ENCODE measurements at places on chromosomes 6 and 20. TPM values are rescaled to one million over a fixed set of nuclear protein-coding genes. Genes with fewer than 3 reads are reported as not detected.

DNA sequence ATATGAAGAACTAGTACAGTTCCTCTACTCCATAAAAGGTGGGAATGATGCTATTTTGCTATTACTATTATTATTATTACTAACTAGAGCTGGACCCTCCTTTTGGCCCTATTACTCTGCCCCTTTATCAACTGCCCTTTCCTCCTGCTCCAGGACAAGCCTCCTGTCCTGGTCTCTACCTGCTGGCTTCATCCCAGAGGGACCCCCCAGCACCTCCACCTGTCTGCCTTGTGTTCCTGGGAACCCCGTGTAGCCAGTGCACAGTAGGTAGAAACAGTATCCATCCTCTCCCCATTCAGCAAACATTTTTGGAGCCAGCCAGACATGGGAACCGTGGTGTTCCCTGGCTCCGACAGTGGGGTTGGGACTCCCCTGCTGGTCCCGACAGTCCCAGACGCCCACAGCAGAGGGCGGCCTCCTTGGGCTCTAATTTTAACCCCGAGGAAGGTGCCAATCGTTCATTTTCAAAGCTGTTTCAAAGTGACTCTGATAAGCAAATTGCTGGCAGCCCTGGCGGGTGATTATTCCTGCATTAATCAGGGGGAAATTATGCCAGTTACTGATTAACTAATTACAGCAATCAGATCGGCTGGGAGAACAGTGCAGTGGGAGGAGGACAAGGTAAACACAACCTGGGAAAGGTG, 44.2 kb upstream of the MDGA1 start:
- peaks cover 7% of the 10 kb centered on the region for H3K27me3 ChIP-seq
- no peaks in the 10 kb centered on the region for H3K4me1 ChIP-seq
- H3K36me3 ChIP-seq, result no peaks in the 10 kb centered on the region
- no peak overlapping the region for H3K4me3 ChIP-seq

GRCh38 chr20:33687993-33688937, 2.1 kb upstream of the E2F1 start:
- no peak for DNase-seq
- peak overlapping the region; percentile 94 for H3K27ac ChIP-seq
- H3K27me3 ChIP-seq, result no peaks in the 10 kb centered on the region

Gene SLC17A1
- not detected for total RNA-seq

DNA sequence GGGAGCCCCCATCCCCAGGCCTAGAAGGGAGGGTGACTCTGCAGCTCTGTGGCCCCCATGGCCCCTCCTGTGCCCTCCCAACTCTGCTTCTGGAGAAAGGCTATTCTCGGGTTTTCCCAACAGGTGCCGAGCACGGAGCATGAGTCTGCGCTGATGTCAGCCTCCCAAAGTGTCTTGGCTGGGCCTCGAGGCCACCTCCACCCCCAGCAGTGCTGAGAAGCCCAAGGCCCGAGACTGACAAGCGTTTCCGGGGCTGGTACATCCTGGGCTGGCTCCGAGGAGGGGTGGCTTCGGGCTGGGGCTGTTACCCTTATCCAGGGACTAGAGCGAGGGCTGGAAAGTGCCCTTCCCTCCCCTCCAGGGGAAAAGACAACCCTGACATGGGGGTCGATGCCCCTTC, 60.2 kb upstream of the GATA5 start:
- H3K4me1 ChIP-seq, result no peaks in the 10 kb centered on the region
- H3K27ac ChIP-seq, result no peak overlapping the region
- H3K4me3 ChIP-seq, result no peak overlapping the region
- no peak for DNase-seq
- H3K27me3 ChIP-seq, result no peaks in the 10 kb centered on the region
- no peaks in the 10 kb centered on the region for H3K36me3 ChIP-seq

- no peak for DNase-seq
- no peaks in the 10 kb centered on the region for H3K4me1 ChIP-seq
- H3K4me3 ChIP-seq, result no peak overlapping the region
- no peak overlapping the region for H3K27ac ChIP-seq
Measured at GRCh38 chr6:55874316-55874715, 1.1 kb downstream of the BMP5 start.

DNA sequence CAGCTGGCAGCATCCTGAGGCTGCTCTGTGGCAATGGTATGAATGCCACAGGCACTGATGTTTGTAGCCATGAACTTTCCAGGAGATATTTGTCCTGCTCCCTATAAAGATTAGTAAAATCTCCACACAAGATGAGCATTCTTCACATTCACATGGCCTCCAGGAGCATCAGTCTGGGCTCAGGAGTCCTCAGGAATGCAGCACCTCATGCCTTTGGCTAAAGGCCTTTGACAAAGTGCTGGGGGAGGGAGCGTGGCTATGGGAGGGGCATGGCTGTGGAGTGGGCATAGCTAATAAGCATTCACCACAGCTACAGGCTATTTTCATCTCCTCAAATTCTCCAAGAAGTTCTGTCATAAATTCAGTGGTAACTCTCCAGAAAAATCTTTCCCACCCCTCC, 90.5 kb upstream of the LY86 start:
- H3K27me3 ChIP-seq, result peaks cover 42% of the 10 kb centered on the region
- DNase-seq, result no peak
- no peaks in the 10 kb centered on the region for H3K36me3 ChIP-seq
- H3K4me3 ChIP-seq, result no peak overlapping the region
- H3K27ac ChIP-seq, result no peak overlapping the region

Gene ADGRF5
- not detected for total RNA-seq

DNA sequence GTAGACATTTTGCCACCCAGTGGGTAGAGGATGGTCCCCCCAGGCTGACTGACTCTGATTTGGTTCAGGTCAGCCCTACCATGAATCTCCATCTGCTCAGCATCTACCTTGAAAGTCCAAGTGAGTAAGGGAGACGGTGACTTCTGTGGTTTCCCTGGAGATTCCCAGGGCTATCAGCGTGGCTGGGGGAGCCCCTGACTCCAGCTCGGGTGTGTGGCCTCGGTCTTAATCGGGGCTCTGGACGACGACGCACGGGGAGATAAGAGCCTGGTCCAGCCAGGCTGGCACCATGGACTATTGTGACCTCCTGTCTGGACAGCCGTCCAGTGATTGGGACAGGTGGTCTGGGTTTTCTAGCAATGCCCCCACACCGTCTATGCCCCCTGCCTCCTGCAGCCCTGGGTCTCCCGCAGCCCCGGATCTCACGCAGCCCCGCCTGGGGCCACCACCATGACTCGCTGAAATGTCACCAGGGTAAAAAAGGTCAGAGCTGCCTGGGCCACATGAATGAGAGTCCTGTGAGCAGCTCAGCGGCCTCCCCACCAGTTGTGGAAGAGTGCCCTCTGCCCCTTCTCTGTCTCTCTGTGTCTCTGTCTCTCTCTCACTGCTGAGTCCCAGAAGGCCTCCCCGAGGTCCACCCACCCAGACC, 47.1 kb upstream of the GATA5 start:
- no peak overlapping the region for H3K4me3 ChIP-seq
- peaks cover 3% of the 10 kb centered on the region for H3K27me3 ChIP-seq
- no peaks in the 10 kb centered on the region for H3K36me3 ChIP-seq
- no peak overlapping the region for H3K27ac ChIP-seq
- H3K4me1 ChIP-seq, result peaks cover 4% of the 10 kb centered on the region

Gene GNL1
- total RNA-seq, result 51.5 TPM

DNA sequence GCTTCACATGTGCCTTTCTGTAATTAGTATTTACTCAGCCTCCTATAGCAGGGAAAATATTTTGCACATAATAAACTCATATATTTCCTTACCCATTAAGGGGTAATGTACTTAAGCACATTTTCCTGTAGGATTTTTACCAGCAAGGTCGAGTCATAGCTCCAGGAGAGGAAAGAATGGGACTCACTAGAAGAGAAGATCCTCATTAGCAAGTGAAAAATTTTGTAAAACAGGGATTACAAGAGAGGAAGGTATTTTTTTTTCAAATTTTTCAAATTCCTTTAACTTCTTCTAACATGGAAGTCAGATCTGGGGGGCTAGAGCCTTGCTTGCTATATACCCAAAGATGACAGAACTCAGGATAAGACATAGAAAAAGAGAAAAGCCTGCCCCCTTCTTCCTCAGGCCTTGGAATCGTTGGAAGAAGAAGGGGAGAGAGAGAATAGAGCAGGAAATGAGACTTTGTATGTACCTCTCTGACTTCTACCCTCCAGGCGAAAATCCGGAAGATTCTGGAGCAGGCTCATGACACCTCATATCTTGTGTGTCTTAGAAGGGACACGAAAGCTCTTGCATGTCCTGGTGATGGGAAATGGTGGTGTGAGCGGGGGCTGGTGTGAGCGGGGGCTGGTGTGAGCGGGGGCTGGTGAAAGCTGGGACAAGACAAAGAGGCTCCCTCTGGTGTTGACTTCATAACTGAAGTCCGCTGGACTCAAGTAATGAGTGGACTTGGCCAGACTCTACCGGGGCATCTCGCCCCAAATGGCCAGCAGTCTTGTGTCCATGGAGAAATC, 256.9 kb upstream of the PLCB4 start:
- H3K27ac ChIP-seq, result no peak overlapping the region
- no peaks in the 10 kb centered on the region for H3K4me1 ChIP-seq
- no peak for DNase-seq
- no peak overlapping the region for H3K4me3 ChIP-seq
- no peaks in the 10 kb centered on the region for H3K36me3 ChIP-seq

Gene MRAP2
- not detected for total RNA-seq

GRCh38 chr6:44062771-44063560, 64.3 kb downstream of the MRPL14 start:
- peaks cover 5% of the 10 kb centered on the region for H3K27me3 ChIP-seq
- H3K4me1 ChIP-seq, result peaks cover 9% of the 10 kb centered on the region

Gene CRIP3
- 0.67 TPM for total RNA-seq

Gene SIGLEC1
- total RNA-seq, result not detected

DNA sequence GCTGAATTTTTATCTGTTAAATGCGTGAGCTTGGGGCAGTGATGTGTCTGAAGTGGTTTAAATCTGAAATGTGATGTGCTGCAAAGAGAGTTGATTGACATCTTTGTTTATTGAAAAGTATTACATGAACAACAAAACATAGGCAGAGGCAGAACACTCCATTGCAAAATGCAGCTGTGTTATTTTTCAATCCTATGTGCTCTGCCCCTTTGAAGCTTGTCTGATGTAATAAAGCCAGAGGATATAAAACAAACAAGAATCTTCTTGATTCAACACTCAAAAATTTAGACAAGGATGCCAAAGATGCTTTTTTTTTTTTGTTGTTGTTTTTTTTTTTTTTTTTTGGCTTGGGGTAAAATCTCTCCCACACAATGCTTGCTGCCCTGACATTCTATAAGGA, 482.4 kb upstream of the MMS22L start:
- no peak overlapping the region for H3K27ac ChIP-seq
- H3K36me3 ChIP-seq, result no peaks in the 10 kb centered on the region
- H3K4me1 ChIP-seq, result no peaks in the 10 kb centered on the region
- no peak for DNase-seq
- H3K4me3 ChIP-seq, result no peak overlapping the region
- no peaks in the 10 kb centered on the region for H3K27me3 ChIP-seq

Gene PTK6
- total RNA-seq, result 0.74 TPM

DNA sequence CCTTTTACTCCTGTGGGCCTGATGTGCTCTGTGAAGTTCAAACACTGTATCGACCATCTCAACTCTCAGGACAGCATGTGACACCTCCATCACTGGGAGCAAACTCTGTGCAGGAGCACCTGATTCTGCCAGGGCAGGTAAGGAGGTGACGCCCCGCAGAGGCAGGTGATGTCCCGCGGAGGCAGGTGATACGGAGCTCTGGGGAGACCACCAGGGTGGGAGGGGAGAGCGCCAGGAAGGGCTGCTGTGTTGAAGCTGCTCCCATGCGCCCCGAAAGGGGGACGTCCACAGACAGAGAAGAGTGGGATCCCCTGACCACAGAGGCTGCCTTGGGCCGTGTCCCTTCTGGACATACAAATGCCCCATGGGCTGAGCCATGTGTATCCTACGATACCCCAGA, 58.3 kb downstream of the DACT2 start:
- H3K27me3 ChIP-seq, result no peaks in the 10 kb centered on the region
- H3K36me3 ChIP-seq, result no peaks in the 10 kb centered on the region
- no peak overlapping the region for H3K4me3 ChIP-seq
- H3K4me1 ChIP-seq, result no peaks in the 10 kb centered on the region

DNA sequence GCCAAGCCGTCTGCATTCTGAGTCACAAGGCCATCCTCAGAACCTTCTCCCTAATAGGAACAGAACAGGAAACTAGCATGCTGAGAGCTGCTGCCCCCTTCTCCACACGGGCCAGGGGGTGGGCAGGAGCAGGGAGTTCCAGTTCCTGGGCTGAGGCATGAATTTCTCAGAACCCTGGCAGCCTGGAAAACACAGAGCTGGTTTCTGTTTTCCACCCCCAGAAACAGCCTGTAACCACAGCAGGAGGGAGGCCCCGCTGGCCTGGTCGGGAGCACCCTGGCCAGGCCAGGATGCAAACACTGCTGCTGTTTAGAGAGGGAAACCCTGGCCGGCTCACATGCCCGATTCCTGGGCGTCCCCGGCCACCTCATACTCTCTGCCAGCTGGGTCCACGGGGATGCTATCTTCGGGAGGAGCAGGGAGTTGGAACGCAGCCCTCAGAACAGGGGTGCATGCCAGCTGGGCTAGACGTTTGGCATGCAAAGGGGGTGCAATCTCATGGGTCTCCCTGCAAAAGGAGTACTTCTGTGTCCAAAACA, 130.1 kb downstream of the NFATC2 start:
- no peak for DNase-seq
- H3K4me3 ChIP-seq, result no peak overlapping the region
- no peaks in the 10 kb centered on the region for H3K27me3 ChIP-seq
- peak overlapping the region; percentile 54 for H3K27ac ChIP-seq
- peaks cover 79% of the 10 kb centered on the region for H3K4me1 ChIP-seq

Gene WFDC10B
- total RNA-seq, result not detected

DNA sequence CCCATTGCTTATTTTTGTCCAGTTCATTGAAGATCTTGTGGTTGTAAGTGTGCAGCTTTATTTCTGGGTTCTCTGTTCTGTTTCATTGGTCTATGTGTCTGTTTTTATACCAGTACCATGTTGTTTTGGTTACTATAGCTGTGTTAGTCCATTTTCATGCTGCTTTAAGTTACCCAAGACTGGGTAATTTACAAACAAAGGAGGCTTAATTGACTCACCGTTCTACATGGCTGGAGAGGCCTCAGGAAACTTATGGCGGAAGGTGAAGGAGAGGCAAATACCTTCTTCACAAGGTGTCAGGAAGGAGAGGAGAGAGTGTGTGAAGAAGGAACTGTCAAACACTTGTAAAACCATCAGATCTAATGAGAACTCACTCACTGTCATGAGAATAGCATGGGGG, 29.9 kb upstream of the FERMT1 start:
- no peak overlapping the region for H3K27ac ChIP-seq
- DNase-seq, result no peak
- H3K4me1 ChIP-seq, result no peaks in the 10 kb centered on the region
- no peaks in the 10 kb centered on the region for H3K36me3 ChIP-seq
- no peak overlapping the region for H3K4me3 ChIP-seq

All from activated CD4-positive, alpha-beta T cell treated with anti-CD3 and anti-CD28 coated beads, Interleukin-2, amount 10 ng/mL, durations not matched to agents 7 days and 5 days (primary cell).